ENCODE measurements at places on chromosomes 16 and 17.

- no peak for DNase-seq
Measured at GRCh38 chr16:1647856-1648255, 30.2 kb upstream of the JPT2 start.

- DNase-seq, result no peak
Measured at GRCh38 chr16:65202461-65202860, 80.6 kb upstream of the CDH11 start.

- DNase-seq, result no peak
Measured at GRCh38 chr16:70391881-70392481, 45.3 kb downstream of the DDX19A start.

DNA sequence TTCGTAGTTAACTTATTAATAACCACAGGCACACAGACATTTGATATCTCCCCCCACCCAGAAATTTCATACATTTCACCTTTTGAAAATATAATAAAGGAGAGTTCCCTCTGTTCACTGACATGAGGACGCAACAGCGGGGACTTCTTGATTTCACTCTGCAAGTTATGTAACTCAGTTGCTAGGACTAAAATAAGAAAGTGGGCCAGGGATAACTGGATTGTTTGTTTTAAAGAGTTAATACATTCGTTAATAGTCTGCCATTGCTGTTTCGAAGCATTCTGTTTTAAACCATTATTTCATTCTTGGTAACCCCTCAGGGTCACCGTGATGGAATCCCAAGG, 1.2 kb downstream of the RHOT1 start:
- no peak for DNase-seq

- DNase-seq, result no peak
Measured at GRCh38 chr16:4700380-4700996, 7.1 kb downstream of the NUDT16L1 start.

DNA sequence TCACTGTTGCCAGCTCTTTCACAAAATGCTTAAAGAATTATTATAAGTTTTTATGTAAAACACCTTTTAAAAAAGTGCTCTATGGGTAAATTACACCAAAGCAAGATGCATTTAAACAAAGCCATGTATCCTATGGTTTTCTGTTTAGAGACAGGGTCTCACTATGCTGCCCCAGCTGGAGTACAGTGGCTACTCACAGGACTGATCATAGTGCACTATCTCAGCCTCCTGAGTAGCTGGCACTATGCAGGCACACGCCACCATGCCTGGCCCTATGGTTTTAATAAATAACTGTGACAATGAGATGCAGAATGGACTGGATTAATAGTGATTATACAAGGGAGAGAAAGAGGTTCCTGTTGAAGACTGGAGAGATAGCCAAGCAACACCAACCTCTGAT, 40.2 kb downstream of the SPOP start:
- no peak for DNase-seq

GRCh38 chr17:75077496-75078283, 10.1 kb upstream of the SLC16A5 start:
- peak; percentile 37 for DNase-seq

GRCh38 chr16:3401719-3402397, 843 bp downstream of the ZNF174 start:
- DNase-seq, result no peak

Data from activated CD4-positive, alpha-beta T cell treated with anti-CD3 and anti-CD28 coated beads for 1 hour (primary cell).